ENCODE measurements at places on chromosomes 1 and 21.

DNA sequence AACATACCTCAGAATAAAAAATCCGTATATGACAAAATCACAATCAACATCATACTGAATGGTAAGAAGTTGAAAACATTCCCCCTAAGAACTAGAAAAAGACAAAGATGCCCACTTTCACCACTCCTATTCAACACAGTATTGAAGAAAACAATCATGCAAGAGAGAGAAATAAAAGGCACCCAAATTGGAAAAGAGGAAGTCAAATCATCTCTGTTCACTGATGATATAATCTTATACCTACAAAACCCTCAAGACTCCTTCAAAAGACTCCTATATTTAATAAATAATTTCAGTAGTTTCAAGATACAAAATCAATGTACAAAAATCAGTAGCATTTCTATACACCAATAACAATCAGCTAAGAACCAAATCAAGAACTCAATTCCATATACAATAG is 14.7 kb downstream of the PGLYRP4 start:
- no peak for DNase-seq

DNA sequence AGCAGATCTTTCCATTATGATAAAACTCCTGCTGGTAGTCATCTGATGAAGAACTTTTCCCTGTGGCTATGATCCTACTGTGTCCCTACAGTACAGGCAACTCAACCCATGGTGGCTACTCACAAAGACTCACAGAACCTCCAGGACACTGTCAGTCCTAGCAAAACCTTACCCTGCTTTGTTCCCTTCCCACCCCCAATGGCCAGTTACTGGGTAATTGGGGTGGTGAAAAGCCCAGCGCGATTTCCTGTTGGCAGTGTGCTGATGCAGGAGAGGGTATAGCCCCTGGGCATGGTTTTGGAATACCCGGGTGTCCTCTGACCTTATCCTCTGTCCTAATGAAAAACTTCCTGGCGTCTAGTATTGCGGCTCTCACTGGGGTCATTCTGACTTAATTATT is 533 bp upstream of the RGL1 start:
- DNase-seq = no peak

- no peak for DNase-seq
Measured at GRCh38 chr1:229108598-229109201, 162.2 kb upstream of the RAB4A start.

DNA sequence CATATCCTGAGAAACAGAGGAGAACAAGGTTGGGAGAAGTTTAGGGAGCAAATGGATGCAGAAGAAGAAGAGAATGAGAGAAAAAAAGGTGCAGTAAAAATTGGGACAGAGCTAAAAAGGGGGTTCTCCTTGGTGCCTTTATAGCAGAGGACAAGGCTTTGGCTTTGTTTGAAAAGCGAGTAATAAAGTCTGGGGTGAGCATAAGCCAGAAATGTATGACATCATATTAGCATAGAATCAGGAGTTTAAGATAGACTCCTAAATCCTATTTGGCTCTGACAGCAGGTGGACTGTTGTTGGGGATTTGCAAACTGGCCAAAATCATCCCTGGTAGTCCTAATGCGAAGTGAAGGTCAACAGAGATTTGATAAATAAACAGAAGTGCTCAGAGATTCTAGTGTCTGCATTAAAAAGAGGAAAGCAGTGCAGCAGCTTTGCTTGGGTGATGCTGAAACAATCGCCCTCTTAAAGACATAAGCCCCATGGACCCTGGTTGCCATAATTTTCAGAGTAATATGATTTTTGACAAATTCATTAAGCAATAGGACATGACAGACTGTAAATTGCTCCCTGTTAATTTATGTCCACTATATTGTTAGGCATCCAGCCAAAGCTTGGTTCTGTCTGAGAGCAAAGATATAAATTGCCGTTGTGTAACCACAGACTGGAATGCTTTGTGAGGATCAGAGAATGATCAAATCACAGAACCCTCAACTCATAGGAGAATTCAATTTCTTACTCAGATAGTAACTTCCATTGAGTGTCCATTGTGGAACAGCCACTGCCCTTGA is 385.0 kb upstream of the NFIA start:
- DNase-seq = no peak

- no peak for DNase-seq
Measured at GRCh38 chr1:119079881-119080280, 60.6 kb downstream of the WARS2 start.

DNA sequence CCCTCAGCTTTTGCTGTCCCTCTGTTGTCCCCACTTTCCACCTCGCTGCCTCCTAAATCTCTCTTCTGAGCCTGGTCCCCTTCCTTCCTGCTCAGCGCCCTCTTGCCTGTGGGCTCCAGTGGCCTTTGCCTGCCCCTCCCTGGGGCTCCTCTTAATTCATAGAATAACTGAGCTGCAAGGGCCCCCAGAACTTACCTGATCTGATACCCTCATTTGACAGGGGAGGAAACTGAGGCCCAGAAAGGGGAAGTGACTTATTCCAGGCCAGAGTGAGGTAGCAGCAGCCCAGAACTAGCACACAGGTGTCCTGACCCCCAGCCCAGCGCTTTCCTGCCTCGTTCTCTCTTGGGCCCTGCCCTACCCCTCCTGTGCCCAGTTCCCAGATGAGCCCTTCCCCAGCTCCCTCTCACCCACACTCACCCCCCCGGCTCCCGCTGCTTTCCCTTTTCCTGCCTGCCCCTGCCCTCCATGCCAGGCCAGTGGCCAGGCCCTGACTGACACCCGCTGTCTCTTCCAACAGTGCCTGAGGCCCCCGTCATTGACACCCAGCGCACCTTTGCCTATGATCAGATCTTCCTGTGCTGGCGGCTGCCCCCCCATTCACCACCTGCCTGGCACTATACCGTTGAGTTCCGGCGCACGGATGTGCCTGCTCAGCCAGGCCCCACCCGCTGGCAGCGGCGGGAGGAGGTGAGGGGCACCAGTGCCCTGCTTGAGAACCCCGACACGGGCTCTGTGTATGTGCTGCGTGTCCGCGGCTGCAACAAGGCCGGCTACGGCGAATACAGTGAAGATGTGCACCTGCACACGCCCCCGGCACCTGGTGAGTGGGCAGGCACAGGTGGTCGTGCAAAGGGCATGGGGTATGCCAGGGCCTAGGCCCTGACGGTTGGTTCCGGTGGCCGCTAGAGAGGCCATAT is 5.7 kb downstream of the TRIM46 start:
- DNase-seq = no peak

GRCh38 chr1:55007625-55008024 is 8.9 kb downstream of the BSND start:
- DNase-seq = no peak

DNA sequence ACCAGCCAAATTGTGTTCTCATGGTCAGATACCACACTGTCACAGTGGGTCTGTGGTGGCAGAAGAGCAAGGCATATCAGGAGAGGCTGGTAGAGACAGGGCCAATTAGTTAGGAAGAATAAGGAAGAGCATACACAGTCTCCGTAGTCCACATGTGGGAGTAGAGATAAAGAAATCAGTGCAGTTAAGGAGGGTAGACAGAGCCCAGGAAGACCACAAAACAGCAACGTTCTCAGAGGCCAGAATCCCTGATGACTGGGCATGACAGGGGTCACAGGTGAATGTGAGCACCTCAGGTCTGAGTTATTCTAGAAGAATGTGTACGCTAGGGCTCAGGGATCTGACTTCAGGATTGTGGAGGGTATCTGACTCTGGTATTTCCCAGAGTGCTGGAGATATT is 31.7 kb downstream of the CD48 start:
- no peak for DNase-seq

- no peak for DNase-seq
Measured at GRCh38 chr1:26998429-26999300, 5.2 kb downstream of the TRNP1 start.

DNA sequence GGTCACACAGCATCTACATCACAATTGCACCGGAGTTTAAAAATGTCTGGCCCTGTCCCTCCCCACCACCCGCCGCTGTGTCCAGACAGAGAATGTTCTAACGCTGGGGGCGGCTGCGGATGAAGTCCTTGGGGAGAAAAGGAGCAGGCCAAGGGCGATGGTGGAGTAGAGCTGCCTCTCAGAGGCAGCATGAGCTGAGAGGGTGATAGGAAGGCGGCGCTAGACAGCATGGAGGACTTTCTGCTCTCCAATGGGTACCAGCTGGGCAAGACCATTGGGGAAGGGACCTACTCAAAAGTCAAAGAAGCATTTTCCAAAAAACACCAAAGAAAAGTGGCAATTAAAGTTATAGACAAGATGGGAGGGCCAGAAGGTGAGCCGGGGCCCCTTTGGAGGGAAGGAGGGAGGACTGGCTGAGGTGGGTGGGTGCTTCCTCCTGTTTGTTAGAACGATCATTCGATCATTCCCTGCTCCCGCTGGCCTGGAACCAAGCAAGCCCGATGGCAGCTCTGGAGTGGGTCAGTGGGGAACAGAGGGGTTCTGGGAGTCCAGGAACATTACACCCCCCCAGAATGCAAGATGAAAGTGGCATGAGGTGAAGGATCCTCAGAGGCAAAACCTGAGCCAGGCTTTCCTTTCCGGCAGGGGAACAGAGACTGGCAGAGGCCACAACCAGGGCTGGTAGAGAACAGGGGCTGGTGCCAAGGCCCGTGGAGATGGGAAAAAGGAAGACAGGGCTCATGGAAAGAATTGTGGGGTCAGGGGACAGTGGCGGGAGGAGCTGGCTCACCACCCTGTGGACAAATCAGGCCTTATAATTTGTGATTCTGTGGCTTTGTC is at the start of the genes FAM229A and TSSK3:
FAM229A (minus strand) TSS at position 12 of the 840 bp plus-strand sequence. CDS start 394 bp downstream, outside the sequence.
TSSK3 (plus strand) TSS at position 66 of the 840 bp plus-strand sequence; CDS start at position 229, 163 bp downstream.
- DNase-seq = no peak

DNA sequence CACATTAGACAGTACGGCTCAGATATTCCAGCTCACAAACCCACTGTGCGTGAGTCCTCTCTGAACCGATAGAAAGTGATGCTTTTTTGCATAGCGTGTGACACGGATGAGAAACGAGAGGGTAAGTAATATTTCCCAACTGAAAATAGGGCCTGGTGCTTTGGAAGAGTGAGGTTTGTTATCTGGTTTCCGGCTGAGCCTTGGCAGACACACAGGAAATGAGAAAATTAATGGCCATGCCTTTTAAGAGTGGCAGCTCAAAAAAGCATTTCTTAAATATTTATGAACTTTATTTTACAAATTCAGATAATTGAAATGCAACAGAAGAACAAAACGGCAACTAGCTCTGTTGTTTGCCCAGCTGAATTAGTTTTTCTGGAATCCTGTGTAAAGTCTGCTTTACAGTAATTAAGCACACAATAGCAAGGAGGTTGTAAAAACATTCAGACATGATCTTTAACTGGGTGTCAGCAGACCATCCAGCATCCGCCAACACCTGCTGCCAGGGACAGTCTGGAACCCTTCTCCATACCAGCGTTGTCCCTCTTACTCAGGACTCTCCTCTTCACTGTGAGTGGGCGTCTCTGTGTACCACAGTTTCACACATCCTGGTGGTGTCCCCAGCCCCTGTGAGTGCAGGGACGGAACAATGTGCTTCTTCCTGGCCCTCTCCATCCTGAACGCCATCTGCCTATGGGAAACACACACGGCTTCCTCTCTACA is 155.4 kb downstream of the PGBD5 start:
- no peak for DNase-seq

DNA sequence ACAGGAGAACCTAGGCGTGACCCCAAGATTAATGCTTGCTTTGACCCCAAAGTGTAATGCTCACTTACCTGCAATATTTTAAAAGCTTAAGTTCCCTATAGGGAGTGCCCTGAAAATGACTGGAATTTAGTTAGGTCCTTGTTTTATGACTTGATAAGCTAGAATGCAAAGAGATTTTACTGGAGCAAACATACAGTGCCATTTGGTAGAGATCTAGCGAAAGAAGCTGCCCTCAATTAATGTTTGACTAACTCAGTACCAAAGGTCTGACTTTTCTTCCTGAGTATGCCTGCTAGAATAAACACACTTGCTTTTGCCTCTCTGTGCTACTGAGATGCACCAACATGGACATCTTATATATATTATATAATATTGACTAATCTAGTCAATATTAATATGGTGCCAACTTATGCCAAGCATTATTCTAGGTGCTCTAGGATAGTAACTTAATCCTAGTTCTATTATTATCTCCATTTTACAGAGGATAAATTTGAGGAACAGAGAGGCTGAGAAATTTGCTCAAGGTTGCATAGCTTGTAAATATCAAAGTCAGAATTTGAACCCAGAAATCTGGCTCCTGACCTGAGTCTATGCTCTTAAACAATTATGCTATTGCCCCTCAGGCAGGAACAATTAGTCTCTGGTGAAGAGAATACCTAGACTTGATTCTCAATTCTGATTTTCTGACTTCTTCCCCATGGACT is 18.2 kb downstream of the S100A10 start:
- DNase-seq = no peak

DNA sequence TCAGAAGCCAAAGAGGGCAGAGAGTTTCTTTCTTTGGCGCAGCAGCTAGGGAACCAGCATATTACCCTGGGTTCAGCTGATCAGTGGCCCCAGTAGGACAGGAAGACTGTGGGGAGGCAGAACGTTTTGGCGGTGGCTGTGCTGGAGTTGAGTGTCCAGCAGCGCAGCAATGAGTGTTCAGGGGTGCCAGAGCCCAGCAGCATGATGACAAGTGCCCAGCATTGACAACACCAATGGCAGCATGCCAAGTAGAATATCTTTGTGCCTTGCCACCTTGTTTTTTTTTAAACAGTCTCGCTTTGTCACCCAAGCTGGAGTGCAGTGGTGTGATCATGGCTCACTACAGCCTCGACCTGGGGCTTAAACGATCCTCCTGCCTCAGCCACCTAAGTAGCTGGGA is 106.7 kb upstream of the CDC42BPA start:
- DNase-seq = no peak

Measured in naive B cell (primary cell).